ENCODE measurements at places on chromosomes 12 and 14. TPM values are rescaled to one million over a fixed set of nuclear protein-coding genes. Genes with fewer than 3 reads are reported as not detected.

- DNase-seq, result no peak
These were observed 61.3 kb downstream of the DICER1 start for GRCh38 chr14:95095996-95096395.

DNA sequence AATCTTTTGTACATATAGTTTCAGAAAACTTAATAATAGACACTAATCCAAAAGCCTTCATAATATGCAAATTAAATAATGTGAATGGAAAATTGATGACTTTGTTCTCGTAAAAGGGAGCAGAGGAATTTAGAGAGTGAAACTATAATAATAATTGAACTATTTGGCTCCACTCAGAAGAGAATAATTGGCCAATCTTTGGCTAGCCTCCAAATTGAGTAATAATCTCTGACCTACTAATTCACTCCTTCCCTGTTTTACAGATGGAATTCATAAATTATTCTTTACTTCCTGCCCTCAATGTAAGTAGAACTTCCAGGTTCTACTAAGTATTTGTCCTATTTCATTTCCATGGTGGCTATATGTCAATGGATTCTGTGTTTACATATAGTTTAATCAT is 15.8 kb downstream of the TRIM9 start:
- DNase-seq, result no peak

- DNase-seq, result no peak
These were observed 5.9 kb upstream of the PKP2 start for GRCh38 chr12:32902287-32902997.

DNA sequence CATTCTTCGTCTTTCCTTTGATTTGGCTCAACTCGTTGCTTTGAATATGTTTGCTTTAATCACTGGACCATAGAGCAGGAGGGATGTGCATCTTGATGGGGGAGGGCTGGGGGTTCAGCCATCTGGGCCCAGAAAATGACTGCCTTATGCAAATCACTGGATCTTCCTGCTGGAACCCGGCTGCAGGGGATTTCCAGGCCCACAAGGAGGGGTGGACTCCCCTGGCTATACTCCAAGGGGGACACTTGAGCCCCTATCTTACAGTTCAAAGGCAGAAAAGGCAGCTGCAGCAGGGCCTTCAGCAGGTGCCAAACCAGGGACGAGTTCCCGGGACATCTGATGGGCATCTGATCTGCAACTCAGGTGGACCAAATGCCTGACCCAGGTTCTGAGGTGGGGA is 122.5 kb downstream of the DICER1 start:
- no peak for DNase-seq

DNA sequence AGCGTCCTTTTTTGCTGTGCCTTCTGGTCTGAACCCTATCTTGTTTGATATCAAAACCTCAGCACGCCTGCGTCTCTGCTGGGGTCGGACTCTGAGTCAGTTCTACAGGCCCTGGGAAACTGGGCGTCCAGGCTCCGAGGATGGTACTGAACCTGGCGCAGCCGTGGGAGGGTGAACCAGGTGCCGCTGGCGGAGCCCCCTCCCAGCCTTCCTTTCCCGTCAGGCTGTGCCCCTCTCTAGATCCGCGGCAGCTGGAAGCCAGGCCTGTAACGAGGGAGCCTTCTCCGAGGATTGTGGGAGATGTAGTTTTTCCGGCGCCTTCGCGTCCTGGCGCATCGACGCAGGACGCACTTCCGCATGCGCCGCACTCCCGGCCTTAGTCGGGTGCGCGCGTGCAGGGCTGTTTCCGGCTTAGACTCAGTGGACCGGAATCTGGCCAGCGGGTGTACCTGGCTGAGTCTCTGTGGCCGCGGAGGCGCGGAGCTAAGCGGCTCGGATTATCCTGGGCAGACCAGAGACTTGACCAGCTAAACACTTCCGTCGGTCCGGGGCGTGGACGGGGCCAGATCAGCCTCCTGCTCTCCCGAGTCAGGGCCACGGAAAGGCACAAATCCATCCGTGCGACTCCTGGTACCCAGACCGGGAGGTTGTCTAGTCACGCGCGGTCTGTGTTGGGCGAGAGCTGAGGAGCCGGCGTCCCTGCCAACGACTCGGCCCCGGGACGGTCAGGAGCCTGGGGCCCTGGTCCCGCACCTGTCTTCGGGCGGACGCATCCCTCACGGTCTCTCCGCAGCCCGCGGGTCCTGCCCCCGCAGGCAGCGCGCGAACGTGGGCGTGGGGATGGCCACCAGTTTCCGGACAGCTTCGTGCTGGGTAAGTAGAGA is at the start of gene ZNF26:
TSS of gene ZNF26 (plus strand) at position 367 of the 884 bp plus-strand sequence. CDS start at position 841, 474 bp downstream.
- DNase-seq, result peak; percentile 90

- no peak for DNase-seq
These were observed 6.4 kb upstream of the EGLN3 start for GRCh38 chr14:33957299-33957698.

DNA sequence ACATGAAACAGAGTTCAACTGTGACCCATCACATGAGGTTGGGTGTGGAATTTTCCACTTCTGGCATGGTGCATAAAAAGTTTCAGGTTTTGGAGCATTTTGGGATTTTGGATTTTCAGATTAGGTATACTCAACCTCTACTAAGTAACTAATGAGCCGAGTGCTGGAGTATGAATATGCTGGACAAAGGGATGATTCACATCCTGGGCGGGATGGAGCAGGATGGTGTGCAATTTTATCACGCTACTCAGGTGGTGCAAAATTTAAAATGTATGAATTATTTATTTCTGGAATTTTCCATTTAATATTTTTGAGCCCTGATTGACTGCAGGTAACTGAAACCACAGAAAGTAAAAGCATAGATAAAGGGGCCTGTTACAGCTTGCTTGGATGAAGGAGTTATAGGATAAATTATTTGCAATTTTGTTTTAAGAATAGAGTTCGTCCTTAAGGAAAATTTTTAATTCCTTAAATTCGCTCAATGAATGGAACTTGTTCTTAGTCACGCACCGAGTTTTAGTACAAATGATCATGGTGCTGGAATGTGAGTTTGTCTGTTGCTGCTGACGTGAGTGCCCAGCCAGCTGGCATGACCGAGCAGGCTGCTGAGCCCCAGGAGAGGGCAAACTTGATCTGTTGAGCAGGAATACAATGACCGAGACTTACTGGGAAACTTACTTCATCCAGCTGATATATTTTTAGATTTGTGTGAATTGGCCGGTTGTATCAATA is 176.3 kb downstream of the ESR2 start:
- no peak for DNase-seq

GRCh38 chr14:88546621-88547385 is 8.0 kb downstream of the PTPN21 start:
- no peak for DNase-seq

GRCh38 chr14:52380294-52380693 is 66.2 kb downstream of the PTGER2 start:
- DNase-seq, result no peak

DNA sequence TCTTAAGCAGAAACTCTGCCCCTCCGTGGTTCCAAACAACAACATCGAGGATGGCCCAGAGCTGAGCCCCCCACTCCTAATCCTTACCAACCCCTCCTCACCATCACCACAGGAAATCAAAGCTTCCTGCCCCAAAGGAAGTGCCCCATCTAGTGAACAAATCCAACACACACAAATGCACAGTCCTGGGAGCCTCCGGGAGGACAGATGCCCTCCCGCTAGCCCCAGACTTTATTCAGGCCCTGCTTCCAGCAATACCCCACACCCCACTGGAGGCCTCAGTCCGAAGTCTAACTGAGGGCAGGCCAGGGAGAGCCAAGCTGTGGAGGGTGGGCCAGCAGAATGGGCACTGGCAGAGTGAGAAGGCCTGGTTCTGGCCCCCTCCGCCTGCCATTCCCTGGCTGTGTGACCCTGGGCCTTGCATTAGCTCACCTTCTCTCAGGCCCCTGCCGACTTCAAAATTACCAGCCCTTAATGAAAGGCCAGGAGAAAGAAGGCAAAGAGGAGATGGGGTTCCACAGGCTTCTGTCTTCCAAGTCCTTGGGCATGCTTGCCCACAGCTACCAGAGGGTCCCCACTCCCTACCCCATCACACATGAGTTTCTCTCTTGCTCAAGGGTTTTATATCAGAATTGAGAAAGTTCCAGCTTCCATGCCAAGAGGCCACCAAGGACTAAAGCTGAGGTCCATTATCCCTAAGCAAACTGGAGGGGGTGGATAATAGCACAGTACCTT is 2.3 kb downstream of the HDAC7 start:
- DNase-seq, result no peak

DNA sequence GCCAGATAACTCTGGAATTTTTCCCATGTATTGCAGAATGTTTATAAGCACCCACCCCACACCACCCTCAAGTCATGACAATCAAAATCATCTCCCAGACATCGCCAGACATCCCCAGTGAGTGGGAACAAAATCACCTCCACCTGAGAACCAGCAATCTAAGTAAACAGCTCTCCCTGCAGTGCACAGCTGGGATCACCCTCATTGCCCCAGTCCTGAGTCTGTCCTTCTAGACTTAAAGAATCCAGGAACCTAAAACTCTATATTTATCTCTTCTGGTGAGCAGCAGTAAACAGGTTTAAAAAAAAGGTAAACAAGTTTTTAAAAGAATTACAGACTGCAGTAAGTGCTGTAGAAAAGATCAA is 43.3 kb upstream of the CMKLR1 start:
- DNase-seq, result no peak

- no peak for DNase-seq
These were observed 10.4 kb downstream of the SERPINA1 start for GRCh38 chr14:94377866-94378470.

DNA sequence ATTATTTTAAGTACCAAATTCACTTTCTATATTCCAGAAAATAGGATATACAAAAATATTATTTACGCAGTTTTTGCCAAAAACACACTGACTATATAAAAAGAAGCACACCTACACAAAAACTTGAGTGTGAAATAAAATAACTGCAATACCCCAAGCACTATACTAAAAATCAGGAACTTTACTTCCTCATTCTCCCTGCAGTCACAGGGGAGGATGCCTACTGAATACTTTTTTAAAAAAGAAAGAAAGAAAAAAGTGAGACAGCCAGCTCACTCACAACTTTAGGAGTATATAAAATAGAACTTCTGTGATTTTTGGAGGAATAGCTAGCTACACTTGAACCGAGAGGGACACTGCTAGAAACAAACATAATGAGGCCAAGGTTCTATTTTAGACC is 12.2 kb downstream of the RPS6KA5 start:
- DNase-seq, result no peak

Gene ASB2
- 1.4 TPM for total RNA-seq

Gene PRH1
- 29.8 TPM for total RNA-seq

Gene NR2C1
- 64.7 TPM for total RNA-seq

Gene ANHX
- not detected for total RNA-seq
